CD4-positive, alpha-beta T cell treated with Interleukin-17A for 4 hours (primary cell): ENCODE measurements at places on chromosomes 12 and 14.

DNA sequence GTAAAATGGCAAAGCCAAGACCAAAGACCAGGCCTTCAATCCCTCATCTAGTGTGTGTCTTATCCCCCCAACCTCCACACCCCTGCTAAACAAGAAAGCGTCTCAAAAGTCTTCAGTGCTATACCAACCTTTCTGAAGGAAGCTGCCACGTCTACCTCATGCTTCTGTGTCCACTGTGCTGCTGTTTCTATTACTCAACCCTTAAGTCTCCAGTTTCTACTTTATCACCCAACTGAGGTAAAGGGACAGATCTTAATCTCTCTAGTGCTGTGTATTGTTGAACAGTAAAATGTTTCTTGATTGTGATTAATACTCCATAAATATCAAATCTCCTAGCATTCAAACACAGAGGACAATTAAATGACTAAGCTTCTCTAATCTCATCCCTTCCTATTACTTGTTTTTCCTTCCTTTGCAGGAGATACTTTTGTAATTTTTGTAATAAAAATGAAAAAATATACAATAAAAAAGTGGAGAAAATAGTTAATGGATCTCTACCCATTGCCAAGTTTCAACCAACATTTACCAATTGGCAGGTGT lies 23.3 kb downstream of the BTBD7 start:
- DNase-seq = no peak

DNA sequence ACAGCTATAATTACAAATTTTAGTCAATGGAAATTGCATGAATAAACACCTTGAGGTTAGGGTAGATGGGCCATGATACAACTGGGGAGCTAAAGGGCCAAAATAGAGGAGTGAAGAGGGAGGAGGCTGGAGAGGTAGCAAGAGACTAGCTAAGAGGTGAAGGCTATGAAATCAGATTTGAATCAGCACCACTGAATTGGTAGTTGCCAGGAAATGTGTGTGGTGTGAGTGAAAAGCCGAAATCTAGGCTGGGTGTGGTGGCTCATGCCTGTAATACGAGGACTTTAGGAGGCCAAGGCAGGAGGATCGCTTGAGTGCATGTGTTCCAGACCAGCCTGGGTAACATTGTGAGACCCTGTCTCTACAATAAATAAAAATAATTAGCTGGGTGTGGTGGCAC lies 22.7 kb downstream of the YY1 start:
- DNase-seq = no peak

DNA sequence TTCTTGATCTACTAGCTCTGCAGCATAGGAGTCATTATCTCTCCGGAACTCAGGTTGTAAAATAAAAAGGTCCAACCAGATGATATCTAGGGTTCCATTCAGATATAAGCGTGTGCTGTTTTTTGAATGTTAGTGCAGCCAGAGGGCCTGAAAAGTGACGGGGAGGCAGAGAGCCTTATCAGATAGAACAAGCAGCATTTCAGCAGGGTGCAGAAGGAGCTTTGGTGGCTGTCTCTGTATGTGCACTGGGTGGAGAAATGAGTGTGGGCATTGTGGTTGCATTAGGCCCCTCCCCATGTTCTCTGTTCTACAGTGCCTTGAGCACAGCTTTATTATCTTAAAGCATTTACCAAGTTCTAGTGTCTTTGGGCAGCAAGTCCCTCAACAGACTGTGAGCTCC lies 275.1 kb downstream of the NRXN3 start:
- no peak for DNase-seq

DNA sequence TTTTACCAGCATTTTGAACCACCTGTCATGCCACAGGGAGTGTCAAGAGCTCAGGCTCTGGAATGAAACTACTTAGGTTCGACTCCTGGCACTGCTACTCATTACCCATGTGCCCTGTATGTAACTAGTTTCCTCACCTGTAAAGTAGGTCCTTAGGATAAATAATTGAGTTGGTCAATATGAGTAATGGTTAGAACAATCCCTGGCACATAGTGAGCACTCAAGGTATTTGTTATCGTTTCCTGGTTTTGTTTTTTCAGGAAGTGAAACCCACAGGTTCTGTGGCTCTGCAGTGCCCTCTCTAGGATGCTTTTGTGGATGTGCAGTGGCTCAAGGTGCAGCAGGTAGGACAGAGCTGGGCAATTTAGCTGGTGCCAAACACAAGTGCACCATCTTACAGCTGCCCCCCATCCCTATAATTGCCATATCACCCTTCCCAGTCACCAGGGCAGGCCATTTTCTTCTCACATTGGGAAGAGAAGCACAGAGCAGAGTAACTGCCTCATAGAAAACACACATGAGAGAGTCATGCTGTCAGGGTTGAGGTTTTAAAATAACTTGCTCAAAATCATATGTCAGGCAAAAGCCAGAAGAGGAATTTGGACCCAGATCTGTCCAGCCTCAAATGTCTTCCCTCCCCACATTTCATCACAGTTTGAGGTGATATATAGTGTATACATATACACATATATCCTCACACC lies 297.5 kb downstream of the RPAP3 start:
- peak; percentile 58 for DNase-seq

DNA sequence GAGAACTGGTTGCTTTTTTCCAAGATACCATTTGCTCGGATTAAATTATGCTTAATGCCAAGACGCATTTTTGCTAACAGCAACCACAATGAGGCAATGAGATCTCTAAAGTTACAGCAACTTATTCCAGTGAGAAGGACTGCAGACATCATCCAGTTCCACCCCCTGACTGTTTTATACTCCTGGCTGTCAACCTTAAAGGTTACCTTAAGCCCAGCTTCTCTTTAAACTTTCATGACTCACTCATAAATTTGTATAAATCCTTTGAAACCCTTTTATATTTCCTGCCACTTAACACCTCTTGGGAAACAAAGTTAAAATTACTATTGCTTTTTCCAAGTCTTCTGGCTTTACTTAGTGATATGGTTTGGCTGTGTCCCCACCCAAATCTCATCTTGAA lies 80.2 kb downstream of the TMTC1 start:
- DNase-seq = no peak

DNA sequence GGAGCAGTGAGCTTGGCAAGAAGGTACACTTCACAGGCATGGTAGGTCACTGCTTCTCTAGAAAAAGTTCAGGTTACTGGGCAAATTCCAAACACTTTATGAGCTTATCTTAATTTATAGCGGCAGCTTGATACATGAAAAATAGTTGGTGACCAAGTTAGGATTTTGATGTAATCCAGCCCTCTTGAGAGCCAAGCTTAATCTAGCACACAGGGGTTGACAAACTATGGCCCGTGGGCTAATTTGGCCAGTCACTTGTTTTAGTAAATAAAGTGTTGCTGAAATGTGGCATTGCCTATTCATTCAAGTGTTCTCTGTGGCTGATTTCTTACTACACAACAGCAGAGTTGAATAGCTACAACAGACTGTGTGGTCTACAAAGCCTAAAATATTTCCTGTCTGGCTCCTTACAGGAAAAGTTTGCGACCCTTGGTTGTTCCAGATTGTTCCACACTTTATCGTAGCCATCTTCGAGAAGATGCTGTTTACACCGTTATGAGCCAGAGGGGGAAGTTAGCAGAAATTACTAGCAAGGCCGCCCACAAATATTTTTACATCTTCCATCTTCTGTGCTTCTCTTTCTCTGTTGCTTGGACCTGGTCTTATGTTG lies 120.9 kb downstream of the DAAM1 start:
- DNase-seq = no peak

- no peak for DNase-seq
Observed at GRCh38 chr14:32941668-32942065, 3.0 kb downstream of the NPAS3 start.

DNA sequence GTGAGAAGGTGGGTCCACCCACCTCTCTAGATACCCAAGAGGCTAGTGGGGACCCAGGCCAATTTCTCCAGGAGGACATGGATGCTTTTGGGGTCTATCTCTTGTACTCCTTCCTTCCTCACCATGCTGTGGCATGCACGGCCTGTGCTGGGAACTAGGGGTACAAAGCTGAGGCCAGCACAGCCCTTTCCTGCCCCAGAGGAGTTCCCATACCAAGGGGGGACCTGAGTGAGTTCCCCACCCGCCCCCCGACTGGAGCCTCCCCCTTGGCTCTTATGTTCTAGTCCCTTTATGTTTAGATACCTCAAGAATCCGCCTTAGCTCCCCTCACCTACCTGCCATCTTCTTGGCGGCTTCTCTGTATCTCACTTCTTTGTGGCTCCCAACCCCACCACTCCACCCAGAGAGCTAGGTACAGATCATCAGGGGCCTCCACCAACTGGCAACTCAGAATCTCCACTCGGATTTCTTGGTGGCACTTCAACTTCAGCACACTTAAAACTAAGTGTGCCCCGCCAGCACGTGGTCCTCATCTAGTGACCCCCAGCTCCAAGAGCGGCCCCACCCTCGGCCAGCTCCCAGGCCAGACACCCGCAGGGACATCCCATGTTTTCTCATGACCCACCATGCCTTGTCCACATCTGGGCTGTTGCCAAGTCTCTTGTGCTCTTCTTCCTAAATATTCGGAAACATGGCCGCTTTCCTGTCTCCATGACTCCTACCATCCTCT lies 115.2 kb upstream of the RTL1 start:
- DNase-seq = no peak

GRCh38 chr12:98727196-98727595 lies 82.1 kb downstream of the APAF1 start:
- DNase-seq = no peak

DNA sequence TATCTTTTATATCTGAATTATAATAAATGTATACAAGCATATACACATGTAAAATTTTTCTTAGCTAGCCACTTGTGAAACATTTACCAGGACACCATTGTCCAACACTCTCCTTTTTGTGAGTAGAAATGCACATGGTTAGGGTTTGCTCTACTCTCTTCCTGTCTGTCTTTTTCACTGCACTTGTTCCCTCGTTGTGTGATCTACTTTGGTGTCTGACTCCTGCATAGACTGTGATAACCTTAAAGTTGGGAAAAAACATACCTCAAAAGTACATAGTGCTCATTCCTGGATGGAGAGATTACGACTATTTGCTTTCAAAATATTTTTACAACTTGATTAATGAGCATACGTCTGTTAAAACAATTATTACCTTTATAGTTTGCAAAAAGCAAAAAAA lies 294.1 kb upstream of the FLRT2 start:
- no peak for DNase-seq

DNA sequence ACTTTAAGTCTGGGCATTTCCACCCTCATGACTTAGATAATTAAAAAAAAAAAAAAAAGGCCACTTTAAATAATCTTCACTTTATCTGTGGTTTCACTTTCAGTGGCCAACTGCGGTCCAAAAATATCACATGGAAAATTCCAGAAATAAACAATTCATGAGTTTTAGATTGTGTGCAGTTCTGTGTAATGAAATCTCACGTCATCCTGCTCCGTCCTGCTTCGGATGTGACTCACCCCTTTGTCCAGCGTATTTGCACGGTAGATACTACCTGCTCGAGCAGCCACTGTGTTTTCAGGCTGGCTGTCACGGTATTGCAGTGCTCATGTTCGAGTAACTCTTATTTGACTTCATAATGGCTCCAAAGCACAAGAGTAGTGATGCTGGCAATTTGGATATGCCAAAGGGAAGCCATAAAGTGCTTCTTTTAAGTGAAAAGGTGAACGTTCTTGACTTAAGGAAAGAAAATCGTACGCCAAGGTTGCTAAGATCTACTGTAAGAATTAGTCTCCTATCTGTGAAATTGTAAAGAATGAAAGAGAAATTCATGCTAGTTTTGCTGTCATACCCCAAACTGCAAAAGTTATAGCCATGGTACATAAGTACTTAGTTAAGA lies 2.4 kb downstream of the E2F7 start:
- no peak for DNase-seq

DNA sequence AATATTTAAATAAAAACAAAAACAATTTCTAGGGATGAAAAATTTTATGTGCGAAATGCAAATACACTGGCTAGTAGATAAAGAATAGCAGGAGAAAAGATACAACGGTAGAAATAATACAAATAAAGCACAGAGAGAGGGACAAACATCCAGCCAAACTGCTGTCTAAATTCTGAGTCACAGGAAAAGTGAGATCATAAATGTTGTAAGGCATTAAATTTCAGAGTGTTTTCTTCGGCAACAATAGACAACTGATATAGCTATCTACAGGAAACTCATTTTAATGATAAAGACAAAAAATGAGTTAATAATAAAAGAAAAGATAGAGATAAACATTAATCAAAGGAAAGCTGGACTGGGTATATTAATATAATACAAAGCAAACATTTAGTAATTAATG lies 122.2 kb downstream of the NTS start:
- no peak for DNase-seq

DNA sequence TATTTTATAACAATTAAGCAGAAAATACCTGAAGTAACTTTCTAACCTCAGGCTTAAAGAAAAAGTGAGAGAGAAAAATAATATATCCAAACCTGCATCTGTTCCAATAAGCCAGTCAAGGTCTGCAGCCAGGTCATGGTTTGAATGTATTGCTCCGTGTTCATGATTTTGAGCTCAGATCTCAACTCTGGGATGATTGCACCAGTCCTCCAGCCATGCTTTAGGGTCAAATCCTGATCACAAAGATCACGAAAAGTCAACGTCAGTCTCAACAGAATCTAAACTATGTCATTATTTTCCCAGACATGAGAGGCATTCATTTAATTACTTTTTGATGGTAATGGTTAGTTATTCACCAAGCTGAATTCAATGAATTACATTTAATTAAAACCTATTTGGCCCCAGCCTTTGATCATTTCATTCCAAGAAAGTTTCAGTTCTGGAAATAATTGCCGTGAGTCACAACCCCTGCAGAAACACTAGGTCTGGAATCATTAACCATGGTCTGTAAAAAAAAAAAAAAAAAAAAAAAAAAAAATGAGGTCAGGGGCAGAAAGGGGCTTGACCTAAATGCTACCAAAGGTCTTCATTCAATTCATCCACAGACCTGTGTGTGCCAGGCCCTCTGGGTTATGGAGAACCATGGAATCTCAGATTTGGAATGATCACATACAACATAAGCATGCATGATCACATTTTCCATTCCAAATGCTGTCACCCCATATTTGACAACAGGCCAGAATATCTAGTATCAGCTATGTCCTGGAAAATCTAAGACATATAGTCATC lies 55.6 kb downstream of the NT5DC3 start:
- DNase-seq = no peak

- no peak for DNase-seq
Observed at GRCh38 chr12:112881602-112882001, 25.2 kb upstream of the OAS1 start.

GRCh38 chr12:16618256-16618655 lies 12.3 kb upstream of the LMO3 start:
- DNase-seq = no peak

DNA sequence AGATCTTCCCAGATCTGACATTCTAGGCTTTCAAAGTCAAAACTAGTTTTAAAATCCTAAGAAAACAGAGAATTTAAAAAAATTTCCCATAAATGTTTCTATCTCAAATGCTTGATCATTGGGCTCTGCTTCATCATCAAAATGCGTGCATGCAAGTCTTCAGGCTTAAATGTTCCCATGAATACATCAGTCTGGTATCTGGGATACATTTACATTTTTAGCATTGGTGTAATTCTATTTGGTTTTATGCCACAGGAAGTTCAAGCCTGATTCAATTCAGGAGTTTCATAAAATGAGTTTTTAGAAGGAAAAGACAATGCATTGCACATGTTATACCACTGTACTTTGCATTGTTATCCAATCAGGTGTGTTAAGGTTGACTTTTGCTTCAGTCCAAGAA lies 336.4 kb downstream of the PCNX1 start:
- DNase-seq = no peak
